Cerebellar nuclear complex (tissue), 1 donor: ENCODE measurements at places on chromosomes 16 and 17.

DNA sequence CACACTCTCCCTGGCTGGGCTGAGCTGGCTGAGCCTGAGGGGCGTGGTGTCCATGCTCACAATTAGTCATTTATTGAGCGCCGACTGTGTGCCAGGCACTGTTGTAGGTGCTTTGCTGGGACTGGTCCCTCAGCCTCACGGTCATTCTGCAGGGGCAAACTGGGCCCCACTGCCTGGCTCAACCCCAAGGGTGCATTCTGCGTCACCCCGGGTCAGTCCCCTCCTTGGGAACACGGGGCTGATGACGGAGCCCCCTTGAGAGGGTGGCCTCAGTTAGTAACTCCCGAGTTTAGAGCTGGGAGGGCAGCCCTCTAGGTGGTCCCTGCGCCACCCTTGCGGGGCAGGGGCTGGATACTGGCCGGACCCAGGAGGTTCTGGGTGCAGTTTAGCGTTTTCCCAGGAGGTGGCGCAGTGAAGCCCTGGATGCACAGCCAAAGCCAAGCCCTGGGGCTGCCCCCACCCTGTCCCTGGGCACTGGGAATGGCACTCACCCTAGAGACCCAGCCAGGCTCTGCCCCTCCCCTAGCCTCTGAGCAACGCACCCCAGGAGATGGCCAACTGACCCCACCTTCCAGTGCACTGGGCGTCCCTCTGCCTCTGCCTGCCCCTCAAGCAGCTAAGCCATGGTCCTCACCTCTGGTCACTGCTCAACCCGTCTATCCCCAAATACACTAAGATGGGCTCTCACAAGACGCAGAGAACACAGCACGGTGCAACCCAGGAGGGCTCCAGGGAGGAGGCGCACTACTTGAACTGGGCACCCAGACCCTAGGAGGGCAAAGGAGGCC, 243.2 kb upstream of the GSE1 start:
- no peak for DNase-seq

- no peak for DNase-seq
These were observed 1.3 kb downstream of the ABCC11 start for GRCh38 chr16:48246066-48246465.

DNA sequence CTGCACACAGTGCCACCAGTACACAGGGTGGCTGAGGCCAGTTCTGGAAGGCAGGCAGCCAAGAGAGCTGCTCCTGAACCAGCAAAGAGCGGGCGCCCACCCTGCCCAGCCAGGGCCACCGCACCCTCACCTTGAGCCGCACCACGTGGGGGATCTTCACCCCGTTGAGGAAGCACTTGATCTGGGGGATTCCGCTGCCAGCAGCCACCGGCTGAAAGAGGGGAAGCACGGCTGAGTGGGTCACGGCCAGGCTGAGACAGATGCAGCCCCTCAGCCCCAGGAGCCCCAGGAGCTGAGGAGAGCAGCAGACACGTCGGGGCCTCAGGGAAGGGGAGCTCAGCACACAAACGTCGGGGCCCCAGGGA, 14.6 kb upstream of the CCDC154 start:
- DNase-seq, result no peak

DNA sequence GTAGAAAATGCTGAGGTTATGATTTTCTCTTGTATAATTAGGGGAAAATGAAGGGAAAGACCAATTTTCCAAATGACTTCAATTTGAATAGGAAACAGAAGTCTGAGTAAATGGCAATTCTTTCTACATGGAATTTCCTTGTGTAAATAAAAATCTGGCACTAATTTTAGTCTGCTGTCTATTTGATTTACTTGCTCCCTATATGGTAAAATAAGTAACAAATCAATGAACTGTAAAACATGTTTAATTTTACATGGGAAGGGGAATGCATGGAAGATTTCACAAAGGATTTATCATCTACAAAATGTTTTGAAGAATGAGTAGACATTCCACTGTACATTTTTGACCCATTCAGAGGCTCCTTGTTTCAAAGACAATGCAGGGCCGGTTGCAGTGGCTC, 811.6 kb upstream of the GOT2 start:
- DNase-seq, result no peak

DNA sequence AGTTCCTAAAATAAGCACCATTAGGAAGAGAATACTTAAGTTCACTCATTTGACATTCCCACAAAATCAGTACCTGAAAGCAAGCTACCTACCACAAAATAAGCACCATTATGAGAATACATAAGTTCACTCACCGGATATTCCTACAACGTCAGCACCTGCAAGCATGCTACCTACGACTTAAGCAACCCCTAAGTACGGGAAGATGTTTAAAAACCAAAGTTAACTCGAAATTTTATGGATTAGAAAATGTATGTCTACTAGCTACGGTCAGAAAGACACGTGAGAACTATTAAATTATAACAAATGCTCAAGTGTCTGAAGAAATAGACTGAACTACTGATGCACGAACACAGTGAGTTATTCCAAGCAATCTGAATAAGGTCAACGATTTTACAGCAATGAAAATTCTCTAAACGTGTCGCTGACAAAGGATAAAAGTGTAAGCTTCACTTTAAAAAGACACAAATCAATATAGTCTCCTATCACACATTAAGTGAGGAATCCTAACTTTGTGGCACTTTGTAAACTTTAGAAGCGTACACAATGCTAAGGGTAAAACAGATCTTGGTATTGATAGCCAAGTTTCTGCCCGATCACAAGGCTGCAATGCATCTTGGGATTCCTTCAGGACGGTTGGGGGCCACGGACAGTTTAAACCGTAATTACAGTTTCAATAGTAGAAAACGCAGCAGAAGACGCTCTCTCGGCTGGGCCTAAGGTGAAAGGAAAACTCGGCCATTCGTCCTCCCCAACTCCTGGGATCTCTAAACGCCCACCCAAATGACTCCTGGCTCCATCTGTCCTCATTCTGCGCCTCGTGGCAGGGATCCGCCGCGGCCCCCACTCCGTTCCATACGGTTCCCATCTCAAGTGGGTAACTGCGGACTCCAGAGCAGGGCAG, 1.3 kb downstream of the GSPT1 start:
- DNase-seq, result no peak

- no peak for DNase-seq
These were observed 7.2 kb downstream of the SLC38A10 start for GRCh38 chr17:81287741-81288430.

- no peak for DNase-seq
These were observed 28.0 kb downstream of the LLGL2 start for GRCh38 chr17:75553295-75554110.

- DNase-seq, result no peak
These were observed 10.2 kb downstream of the COTL1 start for GRCh38 chr16:84607694-84608093.

GRCh38 chr16:606656-607307, 16.9 kb downstream of the RAB40C start:
- no peak for DNase-seq

DNA sequence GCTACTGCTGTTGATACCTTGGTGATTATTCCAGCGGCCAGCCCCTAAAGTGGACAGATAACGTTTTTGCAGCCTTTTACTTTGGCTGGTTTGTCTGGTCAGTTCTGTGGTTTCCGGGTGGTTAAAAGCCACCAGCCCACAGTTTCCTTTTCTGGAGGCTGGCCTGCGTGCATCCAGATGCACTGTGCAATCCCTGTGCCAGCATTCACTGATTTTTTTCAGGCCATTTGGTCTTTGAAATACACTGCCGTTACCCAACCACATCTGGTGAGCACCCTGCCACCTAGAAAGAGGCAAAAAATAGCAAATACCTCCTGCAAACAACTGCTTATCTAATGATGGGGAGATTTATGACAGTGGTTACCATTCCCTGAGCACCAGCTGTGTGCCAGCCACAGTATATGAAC, 797 bp downstream of the NUDT7 start:
- no peak for DNase-seq

GRCh38 chr17:2749058-2749783, at the start of gene CCDC92B:
Gene CCDC92B (minus strand): TSS chr17:2749652. CDS start chr17:2735145, 14,507 bp downstream.
- DNase-seq, result no peak

GRCh38 chr16:69476920-69477443, 52.6 kb downstream of the CYB5B start:
- no peak for DNase-seq

GRCh38 chr17:59440757-59441463, 109.5 kb downstream of the YPEL2 start:
- peak; percentile 88 for DNase-seq

DNA sequence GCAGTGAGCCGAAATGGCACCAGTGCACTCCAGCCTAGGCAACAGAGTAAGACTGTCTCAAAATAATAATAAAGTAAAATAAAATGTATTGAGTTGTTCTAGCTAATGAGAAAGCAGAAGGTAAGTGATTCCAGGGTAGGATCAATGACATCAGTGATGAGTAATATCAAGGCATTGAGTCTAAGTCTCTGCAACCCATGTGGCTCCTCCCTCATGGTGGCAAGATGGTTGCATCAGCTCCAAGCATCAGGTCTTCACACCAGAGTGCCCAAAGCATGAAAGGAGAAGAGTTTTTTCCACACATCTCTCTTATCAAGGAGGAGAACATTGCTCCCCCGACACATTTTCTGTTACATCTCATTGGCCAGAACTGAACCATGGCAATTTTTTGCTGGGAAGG, 34.8 kb upstream of the GAS7 start:
- no peak for DNase-seq

GRCh38 chr16:4606354-4606753, 8.3 kb downstream of the UBALD1 start:
- DNase-seq, result no peak

- DNase-seq, result no peak
These were observed 1.3 kb upstream of the PSMB3 start for GRCh38 chr17:38751144-38751807.

DNA sequence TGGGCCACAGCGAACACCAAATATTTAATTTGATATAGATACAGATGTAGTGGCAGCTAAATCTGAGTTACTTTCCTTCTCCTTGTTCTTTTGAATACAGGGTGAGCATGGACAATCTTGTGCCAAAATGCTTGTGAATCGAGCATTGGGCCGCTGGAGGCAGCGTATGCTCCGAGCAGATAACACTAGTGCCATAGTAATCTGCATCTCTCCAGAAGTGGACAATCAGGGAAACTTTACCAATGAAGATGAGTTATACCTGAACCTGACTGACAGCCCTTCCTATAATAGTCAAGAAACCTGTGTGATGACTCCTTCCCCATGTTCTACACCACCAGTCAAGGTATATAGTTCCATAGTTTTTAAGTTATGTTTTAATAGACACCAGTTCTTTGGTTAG, 21.2 kb upstream of the BCAS3 start:
- DNase-seq, result no peak
